ENCODE measurements at places on chromosomes 4 and X.
A peak's percentile ranks its signal among the peaks of the same experiment; 100 is the strongest.

DNA sequence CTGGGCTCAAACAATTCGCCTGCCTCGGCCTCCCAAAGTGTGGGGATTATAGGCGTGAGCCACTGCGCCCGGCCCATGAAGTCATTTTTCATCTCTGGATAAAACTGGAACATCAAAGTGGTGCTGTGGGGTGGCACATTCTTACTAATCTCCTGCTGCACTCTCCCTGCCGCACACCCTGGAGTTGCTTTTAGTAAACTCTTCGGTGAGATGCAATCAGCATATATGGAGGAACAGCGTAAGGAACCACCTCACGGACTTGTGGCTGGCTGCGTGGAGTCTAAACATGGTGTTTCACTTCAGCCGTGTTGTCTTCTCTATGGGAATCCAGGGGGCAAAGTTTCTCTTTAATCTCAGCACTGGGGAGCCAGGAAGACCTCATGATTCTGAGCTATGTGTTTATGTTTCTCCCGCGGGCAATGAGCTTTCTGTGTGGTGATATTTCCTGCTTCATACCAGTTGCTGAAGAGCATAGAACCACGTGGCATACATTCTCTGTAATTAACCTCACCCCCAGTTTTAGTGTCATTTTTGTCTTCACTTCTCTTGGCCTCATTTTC lies 2.1 kb upstream of the RHOH start:
- no peak for DNase-seq

GRCh38 chr4:116878280-116878679 lies 207.1 kb downstream of the TRAM1L1 start:
- no peak for DNase-seq

DNA sequence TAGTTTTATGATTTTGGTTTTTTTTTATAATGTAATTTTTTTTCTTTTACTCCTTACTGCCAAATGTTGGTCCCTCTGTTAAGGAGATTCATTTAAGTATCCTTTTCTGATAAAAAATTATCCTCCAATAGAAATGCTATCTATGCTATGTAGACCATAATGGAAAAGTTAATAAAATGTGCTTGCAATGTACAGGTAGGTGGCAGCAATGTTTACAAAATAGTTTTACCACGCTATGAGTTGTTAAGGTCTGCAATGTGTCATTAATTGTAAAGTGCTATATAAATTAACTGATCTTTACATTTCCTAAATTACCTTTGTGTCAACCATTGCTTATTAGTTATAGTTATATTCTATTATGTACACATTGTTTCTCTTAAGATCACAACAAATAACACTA lies 3.8 kb upstream of the CENPC start:
- DNase-seq: no peak

DNA sequence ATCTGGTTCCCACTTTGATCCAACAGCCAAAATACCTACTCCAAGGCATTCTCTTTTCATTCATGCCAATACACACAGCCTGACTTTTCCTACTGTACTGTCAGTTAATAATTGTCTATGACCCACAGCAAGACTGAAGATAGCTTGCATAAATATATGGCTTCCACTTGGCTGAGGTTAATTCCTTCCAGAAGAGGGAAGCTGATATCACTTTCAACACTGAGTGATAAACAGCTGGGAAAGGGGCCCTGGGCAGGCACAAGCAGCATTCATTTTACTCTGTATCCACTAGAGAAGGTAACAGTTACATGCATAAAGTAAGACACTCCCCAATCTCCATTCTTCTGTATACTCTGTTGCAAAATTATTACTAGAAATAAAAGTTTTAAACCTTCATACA lies 200.2 kb upstream of the UGT8 start:
- no peak for DNase-seq

DNA sequence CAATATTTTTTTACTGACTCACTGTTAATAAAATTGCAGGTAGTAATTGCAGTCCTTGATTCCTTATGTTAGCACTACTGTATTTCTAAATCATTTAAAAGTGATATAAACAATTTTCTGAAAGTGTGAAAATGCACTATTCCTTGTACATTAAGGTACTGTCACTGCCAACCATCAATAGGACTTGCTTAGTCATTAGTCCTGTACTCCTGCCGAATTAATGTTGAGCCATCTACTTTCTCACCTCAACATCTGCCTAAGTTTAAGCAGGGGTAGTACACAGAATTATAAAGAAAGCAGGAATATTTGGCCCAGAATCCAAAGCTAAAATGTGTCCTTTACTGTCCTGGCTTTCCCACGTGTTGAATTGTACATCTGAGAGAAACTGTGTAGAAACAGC lies 87.0 kb upstream of the TRPC3 start:
- DNase-seq: no peak

DNA sequence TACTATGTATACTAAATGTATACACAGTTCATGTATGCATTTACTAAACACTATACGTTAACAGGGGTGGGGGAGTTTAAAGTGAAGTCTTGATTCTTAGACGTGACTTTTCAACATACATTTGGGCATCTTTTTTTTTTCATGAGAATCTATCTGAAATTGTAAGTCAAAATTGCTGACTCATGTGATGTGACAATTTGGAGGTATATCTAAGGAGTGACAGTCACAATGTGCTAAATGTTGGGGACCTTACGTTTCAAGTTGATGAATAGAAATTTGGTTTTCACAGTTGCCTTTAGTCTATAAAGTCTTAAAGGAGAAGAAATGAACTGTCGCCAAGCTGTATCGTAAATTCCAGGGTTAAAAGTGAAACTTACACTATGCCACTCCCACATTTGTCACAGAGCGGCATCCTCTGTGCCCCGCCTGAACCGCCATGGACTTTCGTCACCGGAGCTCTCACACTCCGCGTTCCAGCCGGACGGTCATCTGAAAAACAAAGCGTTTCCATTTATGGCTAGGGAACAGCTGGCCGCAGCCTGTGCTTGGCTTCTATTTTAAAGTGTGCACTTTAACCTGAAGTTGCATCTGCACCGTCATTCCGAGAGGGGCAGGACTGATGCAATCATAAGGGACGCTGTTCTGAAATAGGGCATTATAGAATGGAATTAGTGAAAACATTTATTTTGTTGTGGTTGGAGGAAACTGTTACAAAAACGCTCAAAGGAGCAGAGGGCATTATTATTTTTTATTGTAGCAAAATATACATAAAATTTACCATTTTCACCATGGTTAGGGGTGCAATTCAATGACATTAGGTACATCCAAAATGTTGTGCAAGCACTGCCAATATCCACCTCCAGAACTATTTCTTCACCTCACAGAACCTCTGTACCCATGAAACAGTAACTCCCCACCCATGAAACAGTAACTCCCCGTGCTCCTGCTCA lies 30.9 kb downstream of the PDLIM3 start:
- DNase-seq: no peak

- DNase-seq: no peak
These were observed 150.4 kb downstream of the SOWAHB start for GRCh38 chr4:76747563-76747962.

DNA sequence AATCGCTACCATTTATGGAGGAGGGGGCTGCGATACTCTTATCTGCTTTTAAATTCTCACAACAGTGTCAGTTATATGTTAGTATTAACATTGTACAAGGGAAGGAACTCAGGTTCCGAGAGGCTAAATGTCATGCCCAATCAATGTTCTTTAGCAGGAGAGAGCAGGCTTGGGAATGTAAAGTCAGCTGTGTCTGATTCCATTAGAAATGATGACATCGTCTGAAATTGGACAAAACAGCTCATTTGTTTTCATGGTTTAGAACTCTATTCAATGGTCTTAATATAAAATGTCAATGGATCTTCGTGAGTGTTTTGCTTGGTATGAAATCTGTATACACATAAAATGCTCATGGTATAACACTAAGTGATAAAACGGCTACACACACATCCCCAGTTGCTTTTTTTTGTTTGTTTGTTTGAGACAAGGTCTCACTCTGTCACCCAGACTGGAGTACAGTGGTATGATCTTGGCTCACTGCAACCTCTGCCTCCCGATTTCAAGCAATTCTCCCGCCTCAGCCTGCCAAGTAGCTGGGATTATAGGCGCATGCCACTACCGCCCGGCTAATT lies 11.9 kb upstream of the SH3KBP1 start:
- DNase-seq: no peak

DNA sequence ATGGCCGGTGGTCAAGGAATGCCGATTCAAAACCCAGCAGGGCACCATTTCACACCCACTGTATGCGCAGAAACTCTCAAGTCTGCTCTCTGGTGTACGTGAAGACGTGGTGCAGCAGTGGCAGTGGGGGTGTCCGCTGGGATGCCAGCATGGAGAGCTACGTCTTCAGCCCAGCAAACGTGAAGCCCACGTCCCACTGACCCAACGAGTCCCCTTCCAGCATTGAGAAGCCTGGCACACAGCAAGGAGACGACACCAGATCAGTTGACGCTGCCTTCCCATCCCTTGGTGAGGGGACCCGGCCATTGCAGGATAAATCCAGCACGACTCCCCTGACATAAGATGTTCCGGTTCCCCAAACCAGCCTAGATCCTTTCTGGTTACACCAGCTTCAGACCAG lies 2.2 kb upstream of the PLXNB3 start:
- DNase-seq: no peak

DNA sequence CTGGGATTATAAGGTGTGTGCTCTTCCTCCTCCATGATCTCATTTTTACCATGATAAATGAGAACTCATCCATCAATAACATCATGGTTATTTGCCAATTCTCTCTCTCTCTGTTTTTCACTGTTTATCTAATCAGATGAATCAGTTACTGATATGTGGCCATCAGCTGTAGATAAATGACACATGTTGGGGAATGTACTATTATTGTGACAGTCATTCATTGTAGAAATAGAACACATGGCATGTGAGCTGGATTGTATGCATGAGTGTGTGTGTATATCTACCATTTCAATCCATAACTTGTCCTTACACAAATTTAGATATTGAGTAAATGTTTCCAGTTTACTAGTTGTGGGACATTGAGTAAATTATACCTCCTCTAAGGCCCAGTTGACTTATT lies 53.0 kb downstream of the OSTC start:
- DNase-seq: no peak

GRCh38 chrX:107684956-107685385 lies 56.7 kb downstream of the PRPS1 start:
- peak; percentile 49 for DNase-seq

- peak; percentile 5 for DNase-seq
These were observed 807 bp downstream of the PGRMC1 start for GRCh38 chrX:119236623-119237561.
